ENCODE measurements at places on chromosomes 3 and 15.

DNA sequence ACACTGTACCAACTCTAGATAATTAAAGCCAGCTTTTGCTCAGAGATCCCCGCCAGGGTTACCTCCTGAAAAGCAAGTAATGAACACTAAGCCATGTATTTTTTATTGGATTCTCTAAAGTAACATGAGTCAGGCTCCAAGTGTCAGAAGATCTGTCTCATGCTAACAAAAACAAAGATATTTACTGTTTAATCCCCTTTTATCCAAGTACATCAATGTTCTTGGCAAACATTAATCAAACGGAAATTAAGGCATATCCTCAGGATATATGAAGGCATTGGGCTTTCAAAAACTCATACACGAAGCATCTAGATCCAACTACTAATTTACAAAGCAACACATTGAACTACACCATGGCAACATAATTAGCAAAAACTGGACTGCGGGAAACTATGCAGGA lies 37.2 kb downstream of the MYO5A start:
- peak; percentile 34 for DNase-seq

DNA sequence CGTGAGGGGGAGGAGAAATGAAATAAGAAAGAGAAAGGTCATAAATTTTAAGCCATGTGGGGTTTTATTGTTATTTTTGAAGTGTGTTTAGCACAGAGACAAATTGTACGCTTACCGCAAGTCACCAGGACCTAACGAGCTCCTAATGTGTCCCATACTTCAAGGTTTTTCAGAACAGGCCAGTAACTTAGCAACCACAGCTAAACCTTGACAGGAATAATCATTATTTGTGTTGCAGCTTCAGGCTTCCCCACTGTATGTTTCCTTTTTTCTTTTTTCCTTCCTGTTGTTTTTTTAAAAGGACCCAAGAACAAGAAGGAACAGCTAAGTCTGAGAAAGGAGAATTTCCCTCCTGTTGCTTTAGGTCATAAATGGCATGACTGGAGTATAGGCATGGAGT lies 160.8 kb downstream of the TUSC7 start:
- no peak for DNase-seq

DNA sequence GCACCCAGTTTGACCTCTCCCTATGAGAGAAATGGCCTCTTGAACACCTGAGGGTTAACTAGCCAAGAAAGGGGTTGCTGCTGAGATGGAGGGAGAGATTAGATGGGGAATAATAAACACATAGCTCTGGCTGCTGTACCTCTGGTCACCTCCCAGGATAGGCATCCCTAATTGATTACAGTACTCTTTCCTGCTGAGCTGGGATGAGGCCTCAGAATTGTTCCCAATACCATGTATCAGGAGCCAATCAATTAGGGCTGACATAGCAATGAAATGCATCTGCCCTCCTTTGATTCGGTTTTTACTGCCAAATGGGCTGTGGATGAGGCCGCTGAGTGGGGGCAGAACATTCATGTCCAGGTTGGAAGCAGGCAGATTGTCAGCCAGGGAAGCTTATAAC lies 339.4 kb upstream of the SLCO3A1 start:
- no peak for DNase-seq

- no peak for DNase-seq
Observed at GRCh38 chr3:98325055-98325454, 28.6 kb upstream of the OR5K4 start.

DNA sequence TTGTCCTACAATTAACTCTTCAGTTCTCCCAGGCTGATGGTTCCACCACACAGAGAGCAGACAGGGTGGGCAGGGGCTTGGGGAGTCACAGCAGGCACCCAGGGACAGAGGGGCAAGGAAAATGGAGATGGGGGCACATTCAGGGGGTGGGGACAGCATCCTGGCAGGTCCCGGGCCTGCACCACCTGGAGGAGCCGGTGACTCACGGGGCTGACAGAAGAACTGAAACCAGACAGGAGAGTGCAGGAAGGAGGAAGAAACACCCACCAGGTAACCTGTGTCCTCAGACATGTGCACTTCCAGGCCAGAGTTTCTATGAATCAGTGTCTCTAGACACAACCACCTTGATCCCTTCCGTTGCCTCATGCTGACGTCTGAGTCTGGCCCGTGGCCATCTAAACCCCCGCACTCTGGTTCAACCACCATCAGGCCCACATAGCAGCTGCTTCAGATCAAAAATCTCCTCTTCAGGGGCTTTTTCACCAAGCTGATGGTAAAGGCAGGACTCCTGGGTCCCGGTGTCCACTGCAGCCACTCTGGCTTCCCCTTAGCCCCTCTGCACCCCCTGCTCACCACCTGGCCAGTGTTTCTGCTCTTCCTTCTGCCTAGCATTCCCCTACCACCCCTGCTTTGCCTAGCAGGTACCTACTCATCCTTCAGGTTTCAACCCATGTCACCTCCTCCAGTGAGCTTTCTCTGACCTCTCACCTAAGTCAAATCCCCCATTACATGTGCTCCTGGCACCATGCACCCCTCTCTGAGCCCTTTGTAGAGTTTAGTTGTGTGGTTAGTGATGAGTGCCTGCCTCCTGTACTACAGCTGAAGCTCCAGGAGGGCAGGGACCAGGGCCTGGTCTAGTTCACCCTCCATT lies 16.5 kb upstream of the CYP11A1 start:
- no peak for DNase-seq

- no peak for DNase-seq
Observed at GRCh38 chr3:58464866-58465265, 27.0 kb upstream of the KCTD6 start.

- no peak for DNase-seq
Observed at GRCh38 chr3:50125541-50126286, 29.4 kb upstream of the SEMA3F start.

GRCh38 chr15:55743729-55744655 lies 1.0 kb upstream of the PRTG start:
- DNase-seq = no peak

DNA sequence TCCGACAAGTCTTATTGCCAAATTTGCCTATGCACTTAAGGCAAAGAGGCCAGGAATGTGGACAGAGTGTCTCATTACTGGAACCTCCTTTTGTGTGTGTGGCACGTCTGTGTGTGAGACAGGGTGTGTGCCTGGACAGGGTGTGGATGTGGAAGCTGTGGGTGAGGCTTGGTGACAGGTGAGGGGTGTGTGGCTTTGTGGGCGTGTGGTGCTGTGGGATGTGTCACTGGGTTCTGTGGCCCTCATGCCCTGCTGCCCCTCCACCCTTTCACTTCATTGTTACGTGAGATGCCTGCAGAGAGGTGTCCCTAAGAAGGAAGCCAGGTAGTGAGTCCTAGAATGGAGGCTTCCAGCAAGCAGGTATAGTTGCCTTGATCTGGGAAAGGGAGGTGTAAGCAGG lies 244.0 kb upstream of the CHRNA7 start:
- DNase-seq = no peak

DNA sequence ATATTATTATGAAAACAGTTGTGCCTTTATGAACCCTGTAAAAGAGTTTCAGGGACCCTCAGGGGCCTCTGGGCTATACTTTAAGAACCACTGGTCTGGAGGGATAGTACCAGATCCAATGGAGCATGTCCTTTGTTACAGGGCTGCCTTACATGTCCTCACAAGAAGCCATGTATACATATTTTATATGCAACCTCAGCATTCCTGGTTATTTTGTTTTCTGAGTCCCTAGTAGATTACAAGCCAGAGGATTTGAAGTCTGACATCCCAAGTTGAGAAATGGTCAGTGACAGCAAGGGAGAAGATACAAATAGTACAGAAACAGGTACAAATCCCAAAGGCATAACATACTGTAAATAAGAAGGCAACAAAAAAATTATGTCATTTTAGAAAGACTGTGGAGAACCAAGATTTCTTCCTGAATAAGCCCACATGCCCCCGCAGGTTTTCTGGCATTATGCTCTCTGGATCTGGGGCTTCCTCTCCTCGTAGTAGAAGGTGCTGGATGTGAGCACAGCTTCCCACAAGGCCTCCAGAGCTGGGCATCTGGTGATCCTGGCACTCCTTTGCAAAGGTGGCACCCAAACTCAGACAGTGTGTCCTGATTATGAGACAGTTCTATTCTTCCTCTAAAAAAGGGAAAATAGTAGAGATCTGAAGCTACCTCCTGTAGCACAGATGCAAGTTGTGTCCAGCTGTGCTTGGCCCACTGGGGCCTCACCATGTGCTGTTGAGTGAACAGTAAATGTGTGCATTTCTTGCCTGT lies 114.0 kb downstream of the NR1D2 start:
- no peak for DNase-seq

DNA sequence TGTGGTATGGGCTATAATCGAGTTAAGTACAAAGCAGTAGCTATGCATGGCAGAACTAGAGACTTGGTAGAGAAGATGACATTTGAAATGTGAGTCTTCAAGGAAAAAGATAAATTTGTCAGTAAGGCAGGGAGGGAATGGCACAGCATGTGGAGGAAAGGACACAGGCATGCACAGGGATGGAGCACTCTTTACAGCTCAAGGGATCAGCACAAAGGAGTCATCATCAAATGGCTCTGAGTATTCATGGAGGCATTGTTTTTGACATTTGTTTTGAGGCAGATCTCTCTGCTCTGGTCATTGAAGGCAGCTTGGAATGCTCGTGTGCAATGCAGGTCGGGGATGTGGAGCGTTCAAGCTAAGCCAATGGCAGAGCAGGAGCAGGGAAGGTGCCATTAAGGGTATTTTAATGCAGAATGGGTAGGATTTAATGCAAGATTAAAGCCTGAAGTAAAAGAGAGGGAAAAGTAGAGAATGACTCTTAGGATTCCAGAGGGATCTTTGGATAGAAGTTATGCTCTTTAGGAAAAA lies 213.0 kb downstream of the MYRIP start:
- DNase-seq = no peak

DNA sequence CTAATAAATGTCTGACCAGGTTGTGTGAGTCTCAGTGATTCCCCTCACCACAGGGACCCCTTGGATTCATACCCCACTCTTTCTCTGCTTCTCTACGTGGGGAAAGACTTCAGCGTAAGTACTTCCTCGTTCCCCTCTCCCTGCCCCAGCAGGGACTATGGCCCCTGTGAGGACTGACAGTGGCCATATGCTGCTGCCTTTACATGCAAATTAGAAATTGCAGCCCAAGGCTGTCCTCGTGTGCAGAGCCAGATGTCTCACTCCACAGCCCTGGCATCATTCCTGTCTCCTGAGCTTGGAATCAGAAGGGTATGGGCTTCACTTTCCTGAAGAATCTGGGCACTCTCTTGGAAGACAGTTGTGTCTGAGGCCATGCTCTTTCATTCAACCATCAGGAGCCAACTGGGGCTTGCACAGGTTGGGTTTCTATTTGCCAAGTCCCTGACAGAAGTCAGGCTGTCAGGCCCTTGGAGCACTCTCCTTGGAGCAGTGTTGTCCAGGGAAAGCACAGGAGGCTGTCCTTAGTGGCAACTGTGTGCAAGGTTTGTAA lies 30.5 kb upstream of the IQCF2 start:
- no peak for DNase-seq

DNA sequence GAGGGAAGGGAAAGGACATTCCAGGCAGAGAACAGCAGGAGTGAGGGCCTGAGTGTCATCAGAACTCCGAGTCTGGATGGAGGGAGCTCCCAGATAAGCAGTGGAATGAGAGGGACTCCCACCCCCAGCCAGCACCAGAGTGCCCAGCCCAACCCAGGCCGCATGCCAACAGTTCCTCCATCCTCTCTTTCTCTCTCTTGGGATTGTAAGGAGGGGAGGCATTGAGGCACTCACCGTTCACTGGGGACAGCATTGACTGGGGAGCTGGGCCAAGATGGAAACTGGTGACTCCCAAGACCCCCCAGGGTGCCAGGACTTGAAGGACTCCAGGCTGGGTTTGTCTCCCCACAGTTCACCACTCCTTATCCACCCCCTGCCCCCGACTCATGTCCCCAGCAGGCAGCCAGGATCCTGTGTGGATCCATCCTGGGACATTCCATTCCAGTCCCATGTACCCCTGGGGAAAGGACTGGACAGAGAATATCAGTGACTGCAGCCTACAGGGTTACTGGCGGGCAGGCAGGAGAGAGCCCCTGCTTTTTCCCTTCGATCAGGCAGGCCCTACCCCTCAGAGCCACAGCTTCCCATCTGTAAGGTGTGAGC lies 15.7 kb downstream of the PTH1R start:
- DNase-seq = no peak

DNA sequence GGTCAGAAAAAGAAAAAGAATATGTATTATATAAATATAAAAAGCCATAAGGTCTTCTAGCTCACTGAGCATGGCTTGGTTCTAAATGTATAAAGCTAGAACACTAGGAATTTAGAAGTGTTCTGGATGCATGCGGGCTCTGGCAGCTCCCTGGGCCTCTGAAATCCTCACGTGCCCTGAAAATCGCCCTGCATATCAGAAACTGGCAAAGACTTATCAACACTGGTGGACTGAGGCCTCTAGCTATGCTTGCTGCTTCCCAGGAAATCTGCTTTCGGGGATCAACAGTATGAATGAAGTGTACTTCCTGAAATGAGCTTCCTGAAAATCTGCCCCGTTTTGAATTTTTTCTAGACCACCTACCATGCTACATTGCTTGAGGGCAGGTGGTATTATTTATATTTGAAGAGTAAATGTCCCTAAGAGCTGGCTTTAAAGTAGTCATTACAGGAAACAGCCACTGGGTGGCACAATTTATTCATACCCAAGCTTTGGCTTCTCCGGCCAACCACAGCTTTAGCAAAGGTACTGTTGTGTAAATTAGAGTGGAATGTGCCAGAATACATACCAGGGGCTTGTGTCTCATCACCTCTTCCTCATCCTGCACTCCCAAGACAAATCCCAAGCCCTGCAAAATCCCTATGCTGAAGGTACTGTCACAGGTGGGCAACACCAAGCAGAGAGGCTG lies 17.7 kb downstream of the CRTAP start:
- DNase-seq = peak; percentile 80

- no peak for DNase-seq
Observed at GRCh38 chr15:99148851-99149276, 44.0 kb downstream of the SYNM start.

Measured in AG10803 (cell line).